H9 (cell line): ENCODE measurements at places on chromosomes 1 and 21. TPM values are rescaled to one million over a fixed set of nuclear protein-coding genes. Genes with fewer than 3 reads are reported as not detected.
A peak's percentile ranks its signal among the peaks of the same experiment; 100 is the strongest.

The NUAK2 gene
- total RNA-seq, result 15.4 and 15.5 TPM in 2 replicates

The C1orf94 gene
- total RNA-seq, result 0.98 and 1.9 TPM in 2 replicates

The SH2D1B gene
- not detected in 2 replicates for total RNA-seq

The GPR25 gene
- not detected in 2 replicates for total RNA-seq

The LAMC2 gene
- 6.8 and 7.4 TPM in 2 replicates for total RNA-seq

The UBL4B gene
- total RNA-seq, result not detected in 2 replicates

The TMEM52 gene
- total RNA-seq, result 9.6 and 11.3 TPM in 2 replicates

DNA sequence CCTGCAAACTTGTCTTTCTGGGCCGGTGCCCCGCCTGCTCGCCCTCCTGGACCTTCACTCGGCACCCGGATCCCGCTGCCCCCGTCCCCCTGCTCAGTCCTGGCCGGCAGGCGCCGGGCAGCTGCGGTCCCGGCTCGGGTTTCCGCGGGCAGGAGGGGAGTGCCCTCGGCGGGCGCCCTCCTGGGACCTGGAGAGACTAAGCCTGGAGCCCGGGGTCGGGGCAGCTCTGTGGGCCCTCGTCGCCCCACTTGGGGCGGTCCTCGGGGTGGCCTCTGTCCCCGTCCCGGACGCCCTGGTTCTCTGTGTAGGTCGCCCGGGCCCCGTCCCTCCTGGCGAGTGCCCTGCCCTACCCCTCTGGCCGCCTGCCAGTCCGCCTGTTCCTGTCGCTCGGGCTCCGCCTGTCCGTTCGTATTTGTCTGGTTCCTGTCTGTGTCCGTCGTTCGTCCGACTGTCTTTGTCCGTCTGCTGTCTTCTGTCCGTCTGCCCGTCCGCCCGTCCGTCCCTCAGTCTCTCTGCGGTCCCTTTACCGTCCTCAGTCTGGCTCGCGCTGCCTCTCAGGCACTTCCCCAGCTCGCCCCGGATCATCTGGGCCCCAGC lies 490 bp downstream of the SERINC2 start:
- H3K4me3 ChIP-seq, result peak overlapping the region; percentile 97
- peaks cover 3% of the 10 kb centered on the region; the same call in 1 of the 2 replicates for H3K4me1 ChIP-seq
- H3K27me3 ChIP-seq, result no peaks in the 10 kb centered on the region
- no peak overlapping the region for H3K27ac ChIP-seq
- DNase-seq, result no peak

- DNase-seq, result no peak
- 0 out of 3 replicates have a peak, but pooled peaks cover 2% of the 10 kb centered on the region for H3K36me3 ChIP-seq
- no peaks in the 10 kb centered on the region for H3K4me1 ChIP-seq
Measured at GRCh38 chr1:169271098-169271497, 96.5 kb downstream of the NME7 start.

DNA sequence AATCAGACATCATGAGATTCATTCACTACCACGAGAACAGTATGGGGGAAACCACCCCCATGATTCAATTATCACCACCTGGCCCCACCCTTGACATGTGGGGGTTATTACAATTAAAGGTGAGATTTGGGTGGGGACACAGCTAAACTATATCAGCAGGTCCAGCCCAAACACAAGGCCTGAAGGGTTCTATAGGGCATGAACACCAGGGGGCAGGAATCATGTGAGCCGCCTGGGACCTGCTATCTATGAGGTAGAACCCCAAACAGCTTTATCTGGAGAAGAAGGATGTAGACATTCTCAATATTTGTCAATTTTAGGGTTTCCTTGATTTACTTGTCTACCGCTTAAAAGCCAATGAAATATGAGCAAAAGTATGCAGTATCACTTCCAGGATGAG lies 294.9 kb upstream of the DEPDC1 start:
- H3K4me3 ChIP-seq, result no peak overlapping the region
- H3K27ac ChIP-seq, result no peak overlapping the region
- no peaks in the 10 kb centered on the region for H3K27me3 ChIP-seq
- no peaks in the 10 kb centered on the region for H3K4me1 ChIP-seq
- no peaks in the 10 kb centered on the region for H3K36me3 ChIP-seq

DNA sequence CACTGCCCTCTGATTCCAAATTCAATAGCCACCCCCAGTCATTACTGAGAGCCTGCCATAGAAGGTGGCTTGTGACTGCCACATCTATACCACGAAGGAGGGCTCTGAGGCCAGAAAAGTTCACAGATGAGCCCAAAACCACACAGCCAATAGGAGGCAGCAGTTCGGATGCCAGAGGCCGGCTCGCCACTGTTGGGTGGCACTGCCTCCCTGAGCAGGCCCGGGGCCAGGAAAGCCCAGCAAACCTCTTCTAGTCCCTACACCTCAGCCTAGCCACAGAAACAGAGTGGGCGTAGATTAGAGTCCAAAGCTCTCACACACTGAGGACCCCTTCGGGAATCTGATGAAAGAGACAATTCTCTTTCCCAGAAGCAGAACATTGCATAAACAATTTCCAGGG lies 5.9 kb upstream of the CAMK2N1 start:
- H3K36me3 ChIP-seq, result no peaks in the 10 kb centered on the region
- no peak overlapping the region for H3K27ac ChIP-seq
- H3K4me1 ChIP-seq, result 0 out of 2 replicates have a peak, but pooled peaks cover 5% of the 10 kb centered on the region
- peaks cover 14% of the 10 kb centered on the region; the same call in 1 of the 2 replicates for H3K27me3 ChIP-seq
- no peak overlapping the region for H3K4me3 ChIP-seq

GRCh38 chr1:115717541-115717940 lies 51.0 kb downstream of the CASQ2 start:
- no peaks in the 10 kb centered on the region; the same call in 1 of the 2 replicates for H3K27me3 ChIP-seq
- no peaks in the 10 kb centered on the region; the same call in 1 of the 2 replicates for H3K4me1 ChIP-seq
- no peaks in the 10 kb centered on the region for H3K36me3 ChIP-seq
- no peak overlapping the region for H3K27ac ChIP-seq
- no peak overlapping the region for H3K4me3 ChIP-seq

DNA sequence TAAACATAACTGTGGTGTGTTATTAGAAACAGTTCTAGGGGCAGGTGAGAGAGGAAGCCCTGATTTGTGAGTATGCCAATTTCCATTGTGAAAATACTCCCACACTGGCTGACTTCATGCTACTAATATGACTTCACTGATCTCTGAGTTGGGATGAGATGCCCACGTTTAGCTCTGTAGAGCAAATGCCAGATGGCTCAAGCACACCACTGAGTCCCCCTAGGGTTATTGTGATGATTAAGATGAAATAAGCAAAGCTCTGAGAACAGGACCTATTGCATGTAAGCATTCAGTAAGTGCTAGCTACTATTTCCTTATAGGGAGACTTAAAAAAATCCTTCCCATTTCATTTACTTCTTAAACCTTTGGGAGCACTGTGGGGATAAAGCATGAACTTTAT lies 117.6 kb downstream of the CENPF start:
- H3K36me3 ChIP-seq, result peaks cover 2% of the 10 kb centered on the region; the same call in 1 of the 2 replicates
- no peak overlapping the region for H3K27ac ChIP-seq
- H3K4me1 ChIP-seq, result no peaks in the 10 kb centered on the region
- no peak for DNase-seq

GRCh38 chr1:39230261-39231190 lies 26.0 kb downstream of the MACF1 start:
- peak overlapping the region; percentile 1; the same call in 1 of the 2 replicates for H3K4me3 ChIP-seq
- DNase-seq, result no peak
- H3K27ac ChIP-seq, result peak overlapping the region; percentile 56
- no peaks in the 10 kb centered on the region for H3K27me3 ChIP-seq
- peaks cover 15% of the 10 kb centered on the region; the same call in 1 of the 2 replicates for H3K4me1 ChIP-seq
- peaks cover 20% of the 10 kb centered on the region for H3K36me3 ChIP-seq

GRCh38 chr1:201025571-201026002 lies 2.1 kb upstream of the KIF21B start:
- H3K4me3 ChIP-seq, result no peak overlapping the region; the same call in 1 of the 2 replicates
- peak; percentile 66 for DNase-seq
- peaks cover 16% of the 10 kb centered on the region for H3K4me1 ChIP-seq

GRCh38 chr1:12135612-12136011 lies 31.2 kb upstream of the TNFRSF1B start:
- no peaks in the 10 kb centered on the region for H3K36me3 ChIP-seq
- H3K27ac ChIP-seq, result no peak overlapping the region
- no peaks in the 10 kb centered on the region for H3K4me1 ChIP-seq
- no peaks in the 10 kb centered on the region for H3K27me3 ChIP-seq
- H3K4me3 ChIP-seq, result no peak overlapping the region

DNA sequence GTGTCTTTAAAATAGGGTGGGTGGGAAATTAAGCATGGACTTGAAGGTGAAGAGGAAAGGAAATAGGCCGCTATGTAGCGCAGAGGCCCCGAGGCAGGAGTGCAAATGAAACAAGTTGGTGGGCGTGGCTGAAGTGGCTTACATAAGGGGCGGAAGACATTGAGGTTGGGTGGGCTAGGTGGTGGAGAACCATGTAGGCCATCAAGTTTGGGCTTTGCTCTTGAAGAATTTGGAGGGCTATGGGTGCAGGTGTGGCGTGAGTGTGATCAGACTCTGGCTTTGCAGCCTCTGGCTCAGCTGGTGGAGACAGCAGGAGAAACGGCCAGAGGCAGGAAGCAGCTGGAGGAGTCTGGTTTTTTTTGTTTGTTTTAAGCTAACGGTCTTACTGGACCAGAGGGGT lies 6.7 kb downstream of the SLFNL1 start:
- no peaks in the 10 kb centered on the region for H3K4me1 ChIP-seq
- no peaks in the 10 kb centered on the region for H3K27me3 ChIP-seq
- peaks cover 34% of the 10 kb centered on the region; the same call in 2 of the 3 replicates for H3K36me3 ChIP-seq
- H3K27ac ChIP-seq, result no peak overlapping the region

DNA sequence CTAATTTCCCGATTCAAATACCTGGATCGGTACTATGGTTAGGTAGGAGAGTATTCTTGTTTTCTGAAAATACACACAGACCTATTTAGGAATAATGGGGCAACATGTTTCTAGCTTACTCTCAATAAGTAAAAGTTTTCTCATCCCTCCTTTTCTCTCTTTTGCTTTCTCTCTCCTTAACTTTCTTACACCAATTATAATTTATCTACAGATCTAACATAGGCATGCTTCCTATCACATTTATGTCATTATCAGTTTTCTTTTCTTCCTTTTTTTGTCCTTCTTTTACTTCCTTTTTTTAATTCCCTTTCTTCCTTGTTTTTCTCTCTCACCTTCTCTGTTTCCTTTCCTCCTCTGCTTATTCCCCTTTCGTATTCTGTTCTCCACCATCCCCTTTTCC lies 20.3 kb downstream of the SNX7 start:
- H3K4me3 ChIP-seq, result no peak overlapping the region
- no peak overlapping the region for H3K27ac ChIP-seq
- no peak for DNase-seq
- peaks cover 13% of the 10 kb centered on the region for H3K36me3 ChIP-seq
- no peaks in the 10 kb centered on the region for H3K4me1 ChIP-seq
- H3K27me3 ChIP-seq, result no peaks in the 10 kb centered on the region

- no peak overlapping the region for H3K4me3 ChIP-seq
- no peak overlapping the region for H3K27ac ChIP-seq
- H3K36me3 ChIP-seq, result no peaks in the 10 kb centered on the region
- H3K27me3 ChIP-seq, result no peaks in the 10 kb centered on the region
- H3K4me1 ChIP-seq, result no peaks in the 10 kb centered on the region
- no peak for DNase-seq
Measured at GRCh38 chr21:29184037-29184436, 53.6 kb downstream of the MAP3K7CL start.

- H3K4me1 ChIP-seq, result no peaks in the 10 kb centered on the region
- DNase-seq, result peak; percentile 25
- no peaks in the 10 kb centered on the region for H3K27me3 ChIP-seq
Measured at GRCh38 chr1:30513396-30514136, 209.8 kb downstream of the MATN1 start.

GRCh38 chr1:43531906-43532584 lies 1.4 kb downstream of the PTPRF start:
- H3K27me3 ChIP-seq, result no peaks in the 10 kb centered on the region; the same call in 1 of the 2 replicates
- H3K4me3 ChIP-seq, result peak overlapping the region; percentile 97
- peaks cover 6% of the 10 kb centered on the region; the same call in 1 of the 2 replicates for H3K4me1 ChIP-seq
- DNase-seq, result no peak
- H3K27ac ChIP-seq, result no peak overlapping the region

GRCh38 chr1:119631433-119632102 lies 16.5 kb downstream of the ZNF697 start:
- H3K4me1 ChIP-seq, result peaks cover 5% of the 10 kb centered on the region; the same call in 1 of the 2 replicates
- DNase-seq, result peak; percentile 68
- H3K4me3 ChIP-seq, result no peak overlapping the region
- no peak overlapping the region for H3K27ac ChIP-seq

DNA sequence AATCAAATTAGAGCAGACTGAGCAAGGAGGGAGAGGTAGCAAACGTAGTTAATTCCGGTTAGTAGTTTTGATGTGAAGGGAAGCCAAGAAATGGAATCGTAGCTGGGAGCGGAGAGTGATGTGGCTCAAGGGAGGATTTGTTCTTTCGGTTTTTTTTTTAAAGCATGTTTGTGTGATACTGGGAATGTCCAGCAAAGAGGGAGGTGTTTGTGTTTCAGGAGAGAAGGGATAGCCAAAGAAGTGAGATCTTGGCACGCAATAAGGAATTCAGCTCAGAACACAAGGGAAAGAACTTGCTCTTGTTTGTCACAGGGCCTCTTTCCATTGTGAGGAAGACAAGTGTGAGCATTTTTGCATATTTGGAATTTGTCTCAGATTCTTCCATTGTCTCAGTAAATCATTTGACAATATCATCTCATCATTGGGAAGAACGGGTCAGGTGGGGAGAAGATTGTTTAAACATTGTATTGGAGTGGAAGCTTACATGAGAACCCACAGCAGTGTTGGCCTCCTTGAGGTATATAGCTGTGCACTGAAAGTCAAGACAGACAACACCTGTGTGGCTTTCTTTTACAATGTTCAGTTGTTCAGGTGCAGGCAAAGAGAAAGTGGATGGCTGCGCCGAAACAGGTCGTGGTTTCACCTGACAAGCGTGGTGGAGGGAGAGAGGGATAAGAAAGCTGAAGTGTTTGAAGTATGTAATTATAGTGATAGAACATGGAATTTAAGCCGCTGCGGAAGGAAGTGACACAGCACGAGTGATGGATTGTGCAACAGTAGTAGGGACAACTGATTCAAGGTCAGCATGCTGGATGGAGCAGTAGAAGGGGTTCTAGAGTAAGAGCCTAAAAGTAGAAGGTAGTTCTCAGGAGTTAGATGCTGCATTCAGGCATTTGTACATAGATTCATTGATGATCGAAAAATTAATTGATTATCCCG lies 25.4 kb downstream of the FMN2 start:
- H3K36me3 ChIP-seq, result no peaks in the 10 kb centered on the region
- no peak overlapping the region for H3K4me3 ChIP-seq
- no peak overlapping the region for H3K27ac ChIP-seq
- no peaks in the 10 kb centered on the region for H3K27me3 ChIP-seq
- H3K4me1 ChIP-seq, result peaks cover 8% of the 10 kb centered on the region; the same call in 1 of the 2 replicates

DNA sequence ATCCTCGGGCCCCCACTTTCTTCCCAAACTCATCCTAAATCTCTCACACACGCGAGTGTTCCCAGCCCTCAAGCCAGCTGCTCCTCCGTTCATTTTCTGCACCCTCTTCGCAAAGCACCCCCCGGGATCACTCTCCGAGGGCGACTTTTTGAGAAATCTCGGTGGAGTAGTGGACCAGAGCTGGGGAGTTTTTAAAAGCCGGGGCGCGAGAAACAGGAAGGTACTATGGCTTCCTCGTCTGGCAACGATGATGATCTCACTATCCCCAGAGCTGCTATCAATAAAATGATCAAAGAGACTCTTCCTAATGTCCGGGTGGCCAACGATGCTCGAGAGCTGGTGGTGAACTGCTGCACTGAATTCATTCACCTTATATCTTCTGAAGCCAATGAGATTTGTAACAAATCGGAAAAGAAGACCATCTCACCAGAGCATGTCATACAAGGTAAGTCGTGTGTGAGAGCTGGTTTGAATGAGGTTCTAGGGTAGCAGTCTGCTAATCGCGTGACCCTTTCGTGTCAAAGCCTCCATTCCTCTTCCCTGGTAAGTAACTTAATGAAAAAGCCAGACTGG lies 800 bp downstream of the DR1 start:
- H3K36me3 ChIP-seq, result peaks cover 18% of the 10 kb centered on the region
- no peak for DNase-seq
- no peaks in the 10 kb centered on the region for H3K27me3 ChIP-seq
- H3K4me1 ChIP-seq, result peaks cover 2% of the 10 kb centered on the region; the same call in 1 of the 2 replicates
- peak overlapping the region; percentile 90 for H3K4me3 ChIP-seq
